Tibial artery (tissue), 4 donors: ENCODE measurements at places on chromosomes 13 and 19.

DNA sequence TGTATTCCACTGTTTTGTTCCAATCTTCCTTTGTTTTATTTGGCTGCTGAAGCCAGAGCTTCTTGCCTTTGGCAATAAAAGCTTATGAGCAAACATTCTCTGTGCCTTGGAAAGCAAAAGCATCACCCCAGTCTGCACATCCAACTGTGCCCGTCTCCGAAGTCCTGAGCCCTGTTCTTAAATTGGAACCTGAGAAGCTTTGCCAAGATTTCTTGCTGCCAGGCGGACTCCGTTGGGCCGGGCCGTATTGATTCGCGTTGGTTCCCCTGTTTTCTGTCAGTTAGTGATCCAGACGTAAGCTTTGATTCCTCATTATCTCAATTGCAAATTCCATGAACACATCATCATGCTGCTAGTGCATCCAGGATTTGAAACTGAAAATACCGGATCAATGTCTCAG, 793.0 kb downstream of the OLFM4 start:
- no peak for DNase-seq

DNA sequence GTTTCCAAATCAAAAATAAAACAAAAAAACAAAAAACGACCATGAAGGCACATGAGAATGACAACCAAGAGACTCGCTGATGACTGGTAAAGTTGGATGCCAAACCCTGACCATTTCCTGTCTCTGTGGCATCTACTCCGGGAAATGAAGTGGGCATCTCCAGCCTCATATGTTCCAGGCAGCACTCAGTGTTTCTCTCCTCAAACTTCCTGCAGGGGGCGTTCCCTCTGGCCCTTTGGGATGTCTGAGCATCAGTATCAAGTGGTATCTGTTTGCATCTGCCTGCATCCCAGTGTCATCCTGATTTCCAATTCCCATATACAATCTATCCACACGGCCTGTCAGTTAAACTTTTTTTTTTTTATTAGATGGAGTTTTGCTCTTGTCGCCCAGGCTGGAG, 9.8 kb upstream of the SIGLEC12 start:
- no peak for DNase-seq

GRCh38 chr19:48329167-48329891, 4.0 kb downstream of the EMP3 start:
- no peak for DNase-seq

DNA sequence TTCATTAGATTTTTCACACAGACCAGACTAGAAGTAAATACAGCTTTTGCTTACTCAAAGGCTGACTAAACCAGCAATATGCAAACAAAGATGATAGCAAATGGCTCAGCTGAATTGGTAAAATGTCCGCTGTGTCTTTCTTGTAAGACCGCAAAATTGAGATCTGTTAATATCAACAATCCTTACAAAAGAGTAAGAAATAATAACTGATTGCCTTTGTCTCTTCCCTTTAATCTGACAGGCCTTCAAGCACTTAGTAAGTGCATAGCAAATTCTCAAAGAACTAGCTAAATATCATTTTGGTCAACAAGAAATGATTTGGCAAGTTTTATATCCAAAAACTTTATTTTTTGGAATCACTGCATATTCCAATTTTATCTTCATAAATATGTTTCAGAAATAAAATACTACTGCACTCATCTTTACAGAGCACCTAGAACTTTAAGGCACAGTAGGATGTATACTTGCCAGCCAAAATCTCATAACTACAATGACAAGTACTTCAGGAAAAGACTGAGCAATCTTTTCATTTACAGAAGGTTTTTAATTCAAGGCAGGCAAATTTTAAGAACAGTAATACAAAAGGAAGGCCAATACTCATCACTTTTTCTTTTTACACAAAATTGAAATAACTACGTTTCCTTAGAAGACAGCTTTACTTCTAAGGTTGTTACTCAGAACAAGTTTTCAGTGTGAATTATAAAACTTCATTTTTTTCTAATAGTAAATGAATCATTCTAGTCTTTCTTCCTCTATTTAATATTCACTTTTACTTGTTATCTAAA, 1.1 kb downstream of the ELF1 start:
- no peak for DNase-seq

- no peak for DNase-seq
These were observed 1180.1 kb upstream of the ATXN8OS start for GRCh38 chr13:68927387-68928026.

GRCh38 chr19:51338563-51339312, 3.2 kb downstream of the VSIG10L start:
- peak; percentile 92 for DNase-seq

GRCh38 chr19:17847538-17848366, at the start of gene JAK3:
TSS of gene JAK3 (minus strand) at chr19:17847982. CDS start at chr19:17844417, 3,565 bp downstream.
- no peak for DNase-seq
